SW480 (cell line): ENCODE measurements at places on chromosomes 5 and 9.

DNA sequence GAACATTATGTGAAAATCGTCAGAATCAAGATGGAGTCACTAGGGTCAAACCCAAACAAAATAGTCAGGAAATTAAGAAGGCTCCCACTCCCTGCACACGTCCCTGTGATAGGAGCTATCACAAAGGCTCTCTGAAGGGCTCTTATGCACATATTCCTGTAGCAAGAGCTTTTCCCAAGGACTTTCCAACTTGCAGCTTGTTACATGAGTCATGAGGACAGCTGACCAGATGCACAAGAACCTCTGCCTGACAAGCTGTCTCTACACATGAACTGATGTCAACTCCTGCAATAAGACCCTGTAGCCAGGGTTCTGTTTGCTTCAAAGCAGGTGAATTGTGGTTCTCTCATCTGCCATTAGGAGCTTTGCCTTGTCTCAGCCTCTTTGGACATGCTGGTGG, 122.4 kb downstream of the OLFM1 start:
- peak; percentile 21 for DNase-seq

- DNase-seq, result no peak
Observed at GRCh38 chr9:135616619-135617537, 22.5 kb downstream of the GLT6D1 start.

DNA sequence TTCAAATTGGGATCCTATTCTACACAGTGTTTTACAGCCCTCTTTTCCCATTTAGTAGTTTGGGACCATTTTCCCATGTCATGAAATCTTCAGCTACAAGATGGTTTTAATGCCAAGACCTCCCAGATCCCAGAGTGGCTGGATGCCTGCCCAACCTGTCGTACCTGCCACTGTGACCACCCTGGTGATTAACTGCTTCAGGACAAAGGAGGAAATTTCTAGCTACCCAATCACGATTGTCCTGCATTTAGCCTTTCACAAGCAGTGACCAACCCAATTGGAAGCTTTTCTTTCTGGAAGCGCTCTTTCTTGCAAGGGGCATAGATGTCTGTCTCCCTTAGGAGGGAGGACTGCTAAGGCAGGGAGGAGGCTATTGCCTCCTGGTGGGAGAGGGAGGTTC, 13.8 kb downstream of the IL9 start:
- DNase-seq, result no peak

GRCh38 chr9:35908504-35909125, 675 bp upstream of the SPAAR start:
- DNase-seq, result no peak

- DNase-seq, result no peak
Observed at GRCh38 chr9:6433410-6433809, 20.4 kb downstream of the UHRF2 start.
